ENCODE measurements at places on chromosomes 16 and 17.

DNA sequence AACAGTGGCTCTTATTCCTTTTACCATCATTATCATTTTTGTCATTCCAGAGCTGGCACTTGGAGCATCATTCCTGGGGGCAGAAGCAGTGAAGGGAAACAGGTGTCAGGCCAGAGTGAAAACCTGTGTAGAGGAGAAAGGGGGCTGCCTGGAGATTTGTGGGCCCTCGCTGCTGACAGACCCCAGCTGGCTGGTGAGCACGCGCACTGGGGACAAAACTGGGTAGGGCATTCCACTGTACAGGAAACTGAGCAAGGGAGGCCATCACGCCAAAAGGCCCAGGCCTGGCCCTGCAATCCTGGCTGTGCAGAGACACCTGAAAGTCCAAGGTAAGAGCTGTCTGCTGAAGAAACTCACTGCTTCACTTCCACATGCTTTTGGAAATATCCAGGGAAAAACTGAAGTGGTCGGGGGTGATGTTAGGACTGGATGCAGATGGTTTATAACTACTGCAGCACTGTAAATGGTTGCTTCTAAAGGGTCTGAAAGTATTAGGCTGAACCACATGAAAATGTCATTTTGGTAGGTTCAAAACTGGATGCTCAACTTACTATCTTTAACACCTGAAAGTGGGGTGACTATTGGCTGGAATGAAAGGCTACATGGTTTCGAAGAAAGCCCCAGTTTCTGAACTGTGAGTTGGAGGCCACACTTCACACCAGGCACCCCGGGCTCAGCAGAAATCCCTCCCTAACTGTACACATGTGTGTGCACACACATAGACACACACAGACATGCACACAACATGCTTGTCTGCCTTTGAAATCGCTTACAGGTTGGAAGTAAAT lies 225.0 kb downstream of the C16orf78 start:
- no peak for DNase-seq

- no peak for DNase-seq
These were observed 4.8 kb downstream of the CDK5R1 start for GRCh38 chr17:32491371-32492263.

- peak; percentile 99 for DNase-seq
These were observed 15.8 kb upstream of the EEF2K start for GRCh38 chr16:22190081-22190775.

DNA sequence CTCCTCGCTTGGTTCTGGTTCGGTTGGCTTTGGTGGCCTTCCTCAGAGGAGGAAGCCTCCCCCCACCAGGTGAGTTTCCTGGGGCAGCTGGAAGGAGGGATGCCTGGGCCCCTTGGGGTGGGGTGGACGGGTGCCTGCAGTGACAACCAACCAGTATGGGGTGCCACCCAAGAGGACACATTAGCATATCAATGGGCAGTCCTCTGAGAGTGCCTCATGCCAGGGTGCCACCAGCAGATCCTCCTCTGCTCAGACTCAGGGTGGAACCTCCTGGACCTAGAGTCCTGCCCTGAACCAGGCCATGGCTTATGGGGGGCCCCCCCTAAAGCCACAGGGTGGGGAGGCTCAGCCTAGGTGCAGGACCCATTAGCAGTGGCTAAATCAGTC lies 2.7 kb downstream of the PPP1R1B start:
- DNase-seq = no peak

DNA sequence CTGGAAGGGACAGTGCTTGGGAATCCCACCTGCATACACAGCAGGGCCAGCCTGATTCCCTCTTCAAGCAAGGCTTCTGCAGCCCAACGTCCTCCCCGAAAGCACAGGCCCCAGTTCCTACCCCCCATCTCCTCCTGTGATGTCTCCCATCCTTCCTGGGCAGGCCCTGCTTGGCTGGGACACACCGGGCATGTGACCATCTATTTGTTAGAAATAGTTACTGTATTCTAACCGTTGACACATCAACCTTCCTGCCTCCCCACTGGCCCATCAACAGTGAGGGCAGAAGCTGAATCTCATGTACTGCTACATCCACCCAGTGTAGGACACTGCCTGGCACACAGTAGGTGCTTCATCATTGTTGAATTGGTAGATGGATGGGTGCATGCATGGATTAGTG lies 10.7 kb downstream of the PRR29 start:
- no peak for DNase-seq

DNA sequence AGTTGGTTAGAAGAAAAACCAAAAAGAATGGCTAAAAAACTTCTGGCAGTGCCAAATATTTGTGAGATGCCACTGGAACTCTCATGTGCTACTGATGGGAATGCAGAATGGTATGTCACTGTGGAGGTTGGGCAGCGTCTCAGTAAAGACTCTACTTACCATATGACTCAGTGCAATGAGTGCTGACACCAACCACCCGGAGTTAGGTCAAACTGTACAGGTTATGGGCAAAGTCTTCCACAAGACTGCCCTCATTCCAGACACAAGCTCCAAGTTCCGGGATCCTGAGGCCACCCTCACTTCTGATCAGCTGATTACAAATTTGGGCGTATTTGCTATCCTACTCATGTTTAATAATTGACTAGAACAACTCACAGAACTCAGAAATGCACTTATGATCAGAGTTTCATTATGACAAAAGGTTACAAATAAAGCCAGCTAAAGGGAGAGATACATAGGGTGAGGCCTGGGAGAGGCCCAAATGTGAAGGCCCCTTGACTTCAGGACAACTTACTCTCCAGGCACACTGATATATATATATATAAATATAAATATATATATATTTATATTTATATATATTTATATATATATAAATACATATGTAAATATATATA lies 114.9 kb downstream of the TRIM37 start:
- DNase-seq = peak; percentile 57

GRCh38 chr17:57135789-57136291 lies 50.8 kb downstream of the AKAP1 start:
- DNase-seq = no peak

- DNase-seq = no peak
These were observed 31.1 kb downstream of the SGSM2 start for GRCh38 chr17:2368359-2368758.

DNA sequence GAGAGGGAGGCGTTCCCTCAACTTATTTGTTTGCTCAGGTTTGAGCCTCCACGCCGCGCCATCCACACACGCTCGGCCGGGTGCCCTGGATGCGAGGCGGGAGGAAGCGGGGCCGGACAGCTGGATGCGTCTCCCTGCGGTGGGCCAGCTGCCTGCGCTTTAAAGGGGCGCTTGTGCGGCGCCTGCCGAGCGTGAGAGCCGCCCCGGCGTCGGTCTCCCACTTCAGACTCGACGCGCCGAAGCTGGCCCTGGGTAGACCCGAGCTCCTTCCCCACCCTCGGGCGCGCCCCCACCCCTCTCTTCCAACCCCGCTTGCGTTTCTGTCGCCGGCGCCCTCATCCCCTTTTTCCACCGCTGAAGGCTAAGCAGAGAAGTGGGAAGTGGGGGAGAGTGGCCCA lies 527 bp upstream of the CHAD start:
- DNase-seq = no peak

- DNase-seq = no peak
These were observed 29.6 kb downstream of the ACSF3 start for GRCh38 chr16:89123001-89123830.

GRCh38 chr16:86888231-86889053 lies 310.1 kb downstream of the FOXL1 start:
- peak; percentile 46 for DNase-seq

Data from foreskin fibroblast (primary cell).